GM23338 (cell line): ENCODE measurements at places on chromosomes 3 and 15. TPM values are rescaled to one million over a fixed set of nuclear protein-coding genes. Genes with fewer than 3 reads are reported as not detected.

CPEB1 gene
- 7.0 and 9.4 TPM in 2 replicates for total RNA-seq

VIPR1 gene
- total RNA-seq, result 13.9 and 19.3 TPM in 2 replicates

CLRN1 gene
- total RNA-seq, result 0.69 and 0.93 TPM in 2 replicates

TNFAIP8L3 gene
- total RNA-seq, result 0.31 and 0.54 TPM in 2 replicates

TUSC7 gene
- total RNA-seq, result not detected in 2 replicates

DNA sequence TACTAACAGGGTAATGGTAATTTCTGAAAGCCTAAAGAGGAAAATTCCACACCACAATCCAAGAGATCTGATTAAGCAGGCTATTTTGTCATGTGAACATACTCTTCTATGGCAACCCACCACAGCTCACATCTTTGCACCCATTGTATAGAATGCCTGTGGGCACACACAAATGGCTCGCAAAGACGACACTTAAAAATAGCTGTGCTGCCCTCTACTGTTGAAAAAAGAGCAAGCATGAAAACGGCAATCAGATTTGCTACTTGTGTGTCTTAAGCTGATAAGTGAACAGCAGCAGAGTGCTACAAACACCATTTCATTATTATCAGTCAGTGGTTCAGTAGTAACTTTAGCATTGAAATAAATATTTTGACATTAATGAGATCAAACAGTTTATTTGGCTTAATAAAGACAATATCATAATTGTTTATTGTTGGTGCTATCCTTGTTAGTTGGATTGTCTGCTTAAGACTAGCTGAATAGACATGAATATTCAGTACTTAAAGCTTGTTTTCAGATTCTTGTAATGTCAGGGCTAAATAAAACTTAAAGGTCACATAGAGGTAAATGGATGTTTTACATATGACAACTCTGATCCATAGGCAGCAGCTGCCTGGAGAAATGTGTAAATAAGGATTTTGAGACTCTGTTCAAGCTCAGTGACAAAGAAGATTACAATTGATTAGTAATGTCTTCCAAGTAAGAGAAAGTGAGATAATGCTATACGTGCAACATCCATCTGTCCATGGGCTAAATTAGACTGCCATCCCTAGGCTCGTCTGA is 199.1 kb downstream of the LRRN1 start:
- DNase-seq, result peak; percentile 86
- H3K36me3 ChIP-seq, result no peaks in the 10 kb centered on the region
- no peaks in the 10 kb centered on the region for H3K27me3 ChIP-seq
- no peak overlapping the region for H3K4me3 ChIP-seq
- H3K27ac ChIP-seq, result no peak overlapping the region

DNA sequence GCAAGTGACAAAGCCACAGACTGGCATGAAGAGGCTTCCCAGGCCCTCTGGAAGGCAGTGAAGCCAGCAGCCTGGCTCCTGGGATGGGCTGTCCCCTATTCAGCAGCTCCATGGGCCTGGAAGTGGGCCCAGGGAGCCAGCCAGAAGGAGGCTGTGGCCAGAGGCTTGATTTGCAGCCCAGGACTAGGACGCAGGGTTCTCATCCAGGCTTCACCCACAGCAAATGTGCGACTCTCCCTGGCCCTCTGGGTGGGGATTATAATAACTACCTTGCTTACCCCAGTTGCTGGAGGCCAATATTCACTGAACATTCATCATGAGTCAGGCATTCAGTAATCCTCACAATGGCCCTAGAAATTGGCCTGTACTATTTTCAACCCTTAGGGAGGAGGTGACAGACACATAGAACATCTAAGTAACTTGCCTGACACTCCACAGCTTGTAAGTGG is 24.6 kb upstream of the SRP14 start:
- no peaks in the 10 kb centered on the region for H3K27me3 ChIP-seq
- H3K27ac ChIP-seq, result no peak overlapping the region
- DNase-seq, result no peak
- H3K36me3 ChIP-seq, result no peaks in the 10 kb centered on the region
- no peak overlapping the region for H3K4me3 ChIP-seq
- peaks cover 5% of the 10 kb centered on the region for H3K4me1 ChIP-seq

GRCh38 chr3:170585008-170585936 is 603 bp downstream of the SLC7A14 start:
- H3K4me1 ChIP-seq, result peaks cover 4% of the 10 kb centered on the region
- H3K27ac ChIP-seq, result no peak overlapping the region
- H3K4me3 ChIP-seq, result peak overlapping the region; percentile 88
- H3K27me3 ChIP-seq, result peaks cover 57% of the 10 kb centered on the region

GRCh38 chr3:53328746-53329145 is 18.6 kb downstream of the DCP1A start:
- H3K27me3 ChIP-seq, result no peaks in the 10 kb centered on the region
- no peak for DNase-seq

GRCh38 chr3:157841029-157841428 is 265.2 kb downstream of the SHOX2 start:
- no peaks in the 10 kb centered on the region for H3K36me3 ChIP-seq
- H3K27me3 ChIP-seq, result no peaks in the 10 kb centered on the region
- no peak overlapping the region for H3K27ac ChIP-seq
- no peaks in the 10 kb centered on the region for H3K4me1 ChIP-seq

- H3K27ac ChIP-seq, result no peak overlapping the region
- H3K4me3 ChIP-seq, result no peak overlapping the region
- no peaks in the 10 kb centered on the region for H3K27me3 ChIP-seq
- no peak for DNase-seq
- no peaks in the 10 kb centered on the region for H3K36me3 ChIP-seq
Observed at GRCh38 chr15:91537856-91538255, 315.7 kb upstream of the SLCO3A1 start.

DNA sequence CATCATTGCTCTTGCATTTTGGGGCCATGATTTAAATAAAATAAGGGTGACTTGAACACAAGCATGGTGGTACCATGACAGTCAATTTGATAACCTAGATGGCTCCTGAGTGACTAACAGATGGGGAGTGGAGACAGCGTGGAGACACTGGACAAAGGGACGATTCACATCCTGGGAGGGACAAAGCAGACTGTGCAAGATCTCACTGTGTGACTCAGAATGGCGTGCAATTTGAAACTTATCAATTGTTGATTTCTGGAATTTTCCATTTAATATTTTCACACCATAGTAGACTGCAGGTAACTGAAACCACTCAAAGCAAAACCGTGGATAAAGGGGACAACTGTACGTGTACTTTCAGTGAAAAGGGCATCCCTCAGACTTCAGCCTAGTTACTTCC is 25.5 kb downstream of the MCCC1 start:
- H3K27ac ChIP-seq, result no peak overlapping the region
- peaks cover 12% of the 10 kb centered on the region for H3K36me3 ChIP-seq
- no peaks in the 10 kb centered on the region for H3K4me1 ChIP-seq
- H3K27me3 ChIP-seq, result no peaks in the 10 kb centered on the region
- no peak overlapping the region for H3K4me3 ChIP-seq
- DNase-seq, result no peak

DNA sequence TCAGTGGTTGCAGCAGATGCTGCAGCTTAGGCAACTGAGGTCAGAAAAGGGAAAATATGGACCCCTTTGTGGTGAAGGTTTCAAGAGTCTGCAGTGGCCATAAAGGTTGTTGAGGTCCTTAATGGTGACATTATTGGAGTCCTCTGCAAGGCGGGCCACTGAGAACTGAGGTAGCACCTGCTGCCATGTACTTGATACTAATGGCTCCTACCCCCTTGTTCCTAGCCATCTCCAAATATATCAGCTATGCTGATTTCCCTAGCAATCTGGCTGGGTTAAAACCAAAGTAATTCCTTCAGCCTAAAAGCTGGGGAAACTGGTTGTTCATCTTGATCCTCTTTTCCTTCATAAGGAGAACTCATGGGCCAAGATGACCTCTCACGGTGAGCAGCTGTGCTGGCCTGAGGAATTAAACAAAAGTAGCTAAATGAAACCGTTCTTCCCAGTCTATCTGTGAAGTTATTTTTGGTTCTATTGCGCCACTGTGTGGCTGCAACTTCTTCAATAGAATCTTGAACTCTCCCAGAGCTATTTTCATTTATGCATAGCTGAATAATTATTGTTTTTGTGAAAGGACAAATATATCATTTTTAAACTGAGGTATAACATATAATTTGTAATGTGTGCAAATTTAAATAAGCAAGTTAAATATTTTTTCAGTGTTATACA is 76.1 kb upstream of the PLSCR4 start:
- H3K36me3 ChIP-seq, result no peaks in the 10 kb centered on the region
- H3K27me3 ChIP-seq, result no peaks in the 10 kb centered on the region
- H3K4me1 ChIP-seq, result no peaks in the 10 kb centered on the region
- peak; percentile 40 for DNase-seq
- H3K4me3 ChIP-seq, result no peak overlapping the region
